ENCODE measurements at places on chromosomes 12 and 14.

DNA sequence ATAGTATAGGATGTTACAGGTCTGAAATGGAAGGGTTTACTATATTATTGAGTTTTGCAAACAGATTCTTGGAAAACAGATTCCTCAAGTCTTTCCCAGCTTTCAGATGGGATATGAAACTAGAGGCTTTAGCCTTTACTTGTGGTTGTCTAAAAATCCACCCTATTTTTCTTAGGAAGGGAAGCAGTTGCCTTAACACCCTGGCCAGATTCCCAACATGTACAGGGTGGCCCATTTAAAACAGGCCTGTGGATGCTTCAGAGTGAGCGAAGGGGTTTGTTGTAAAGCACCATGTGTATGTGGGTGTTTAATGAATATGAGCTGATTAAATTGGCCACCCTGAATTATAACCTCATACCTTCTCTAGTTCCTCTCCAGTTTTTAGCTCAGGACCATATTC lies 415.9 kb downstream of the ZFP36L1 start:
- no peak for DNase-seq

DNA sequence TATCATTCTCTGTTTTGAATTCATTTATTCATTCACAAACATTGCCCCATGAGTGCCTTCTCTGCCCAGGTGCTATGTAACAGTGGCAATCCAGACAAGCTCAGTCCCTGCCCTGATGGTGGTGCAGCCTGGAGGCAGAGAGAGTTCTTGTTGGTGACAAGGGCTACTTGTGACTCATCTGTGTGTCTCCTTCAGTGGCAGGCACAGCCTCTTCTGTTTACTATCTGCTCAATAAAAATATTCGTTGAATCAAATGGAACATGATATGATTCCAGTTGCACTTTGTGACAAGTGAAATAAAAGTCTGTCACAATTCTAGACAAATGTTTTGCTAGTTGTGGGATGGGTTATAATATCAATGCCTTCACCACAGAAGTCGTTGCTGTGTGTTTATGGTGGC lies 20.6 kb upstream of the CPM start:
- DNase-seq: no peak

DNA sequence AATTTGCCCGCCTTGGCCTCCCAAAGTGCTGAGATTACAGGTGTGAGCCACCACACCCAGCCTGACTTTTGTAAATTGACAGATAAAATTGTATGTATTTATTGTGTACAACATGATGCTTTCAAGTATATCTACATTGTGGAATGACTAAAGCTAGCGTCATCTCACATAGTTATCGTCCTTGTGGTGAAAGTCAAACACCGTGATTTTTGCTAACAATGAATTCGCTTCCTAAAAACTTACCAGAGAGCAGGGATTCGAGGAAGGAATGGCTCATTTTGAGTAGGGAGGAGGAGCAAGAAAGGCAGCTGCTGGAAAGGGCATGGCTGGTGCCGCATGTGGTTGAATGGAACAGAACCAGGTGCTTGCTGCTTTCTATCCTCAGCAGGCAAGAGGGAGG lies 85.4 kb downstream of the LGMN start:
- DNase-seq: no peak

DNA sequence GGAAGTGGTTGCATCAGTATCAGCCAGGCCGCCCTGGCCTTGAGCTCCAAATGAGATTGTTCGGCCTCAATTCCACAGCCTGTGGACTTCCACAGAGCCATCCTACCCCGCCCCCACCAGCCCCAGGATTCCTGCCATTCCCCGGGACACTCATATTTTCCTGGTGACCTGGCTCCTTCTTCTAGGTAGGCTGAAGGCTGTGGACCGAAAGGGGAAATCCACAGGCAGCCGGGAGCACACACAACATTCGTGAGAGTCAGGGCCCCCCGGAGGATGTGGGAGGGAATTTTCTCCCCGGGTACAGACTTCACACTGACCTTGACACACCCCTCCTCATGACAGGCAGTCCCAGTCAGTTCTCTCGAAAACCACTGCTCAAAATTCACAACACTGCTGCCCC lies 39.9 kb downstream of the RIN3 start:
- no peak for DNase-seq

GRCh38 chr12:10101042-10101579 lies 2.3 kb upstream of the CLEC1A start:
- DNase-seq: peak; percentile 8

DNA sequence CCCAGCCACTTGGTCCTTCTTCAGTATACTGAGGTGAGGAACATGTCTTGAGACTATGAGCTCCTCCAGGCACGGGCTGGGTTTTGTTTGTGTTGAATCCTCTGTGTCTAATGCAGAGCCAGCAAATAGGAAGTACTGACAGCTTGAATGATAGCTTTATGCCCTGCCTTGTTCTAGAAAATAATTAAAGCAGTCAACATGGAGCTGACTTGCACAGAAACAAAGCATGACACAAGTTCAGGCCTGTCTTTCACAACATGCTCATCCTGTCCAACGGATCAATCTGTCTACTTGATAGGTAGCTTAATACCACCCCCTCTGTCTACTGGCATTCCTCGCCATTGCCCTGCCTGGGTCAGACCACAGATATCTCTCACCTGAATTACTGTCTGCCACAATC lies 140.9 kb downstream of the ESRRB start:
- no peak for DNase-seq

DNA sequence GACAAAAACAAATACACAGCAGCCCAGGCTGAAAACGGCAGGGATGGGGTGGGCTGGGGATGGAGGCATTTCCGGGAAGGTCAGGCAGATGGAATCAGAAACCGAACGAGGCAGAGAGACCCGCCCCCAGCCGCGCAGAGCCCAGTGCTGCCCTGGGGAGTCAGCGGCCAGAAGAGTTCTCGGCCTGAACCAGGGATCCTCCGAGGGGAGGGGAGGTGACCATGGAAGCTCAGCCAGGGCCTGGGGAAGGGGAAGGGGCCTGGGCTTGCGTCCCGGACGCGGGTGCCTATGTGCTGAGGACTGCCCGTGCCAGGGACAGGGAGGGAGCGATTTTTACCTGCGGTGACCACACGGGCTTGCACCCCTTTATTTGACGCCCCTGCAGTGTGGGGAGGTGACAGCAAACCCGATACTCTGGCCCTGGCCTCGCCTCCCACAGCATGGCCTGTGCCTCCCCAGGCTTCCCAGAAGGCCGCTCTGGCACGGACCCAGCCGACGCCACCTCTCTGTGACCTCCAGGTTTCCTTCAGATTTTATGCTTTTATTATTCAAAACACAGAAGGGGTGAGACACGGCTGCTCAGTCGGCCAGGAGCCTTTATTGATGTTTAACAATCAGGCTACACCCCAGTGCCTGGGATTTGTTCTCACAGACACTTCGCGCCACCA lies 7.7 kb downstream of the LRCOL1 start:
- DNase-seq: no peak

GRCh38 chr14:65599375-65599774 lies 186.8 kb downstream of the FUT8 start:
- no peak for DNase-seq

- DNase-seq: peak; percentile 10
Observed at GRCh38 chr14:102779574-102780315, 2.5 kb downstream of the TRAF3 start.

GRCh38 chr14:91997492-91997891 lies 42.4 kb downstream of the TRIP11 start:
- no peak for DNase-seq

DNA sequence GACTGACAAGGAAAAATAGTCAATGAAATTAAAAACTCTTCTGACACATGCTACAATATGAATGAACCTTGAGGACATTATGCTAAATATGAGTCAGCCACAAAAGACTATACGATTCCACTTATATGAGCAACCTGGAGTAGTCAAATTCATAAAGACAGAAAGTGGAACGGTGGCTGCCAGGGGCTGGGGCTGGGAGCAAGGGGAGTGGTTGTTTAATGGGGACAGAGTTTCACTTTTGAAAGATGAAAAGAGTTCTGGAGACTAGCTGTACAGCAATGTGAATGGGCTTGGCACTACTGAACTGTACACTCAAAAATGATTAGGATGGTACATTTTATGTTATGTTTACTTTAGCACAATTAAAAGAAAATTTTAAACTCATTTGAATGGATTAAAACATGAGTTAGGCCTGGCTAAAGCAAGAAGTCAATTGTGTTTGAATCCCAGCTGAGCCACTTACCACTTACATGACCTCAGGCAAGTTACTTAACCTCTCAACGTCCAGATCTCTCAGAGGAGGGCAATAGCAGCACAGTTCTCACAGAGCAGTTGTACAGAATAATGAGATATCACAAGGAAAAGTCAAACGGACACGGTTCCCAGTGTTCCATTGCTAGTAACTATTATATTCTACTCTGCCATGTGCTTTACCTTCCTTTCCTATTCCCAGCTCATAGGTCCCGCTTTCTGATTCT lies 102.5 kb downstream of the SPTSSA start:
- no peak for DNase-seq

GRCh38 chr12:65902500-65902899 lies 78.2 kb downstream of the HMGA2 start:
- no peak for DNase-seq

DNA sequence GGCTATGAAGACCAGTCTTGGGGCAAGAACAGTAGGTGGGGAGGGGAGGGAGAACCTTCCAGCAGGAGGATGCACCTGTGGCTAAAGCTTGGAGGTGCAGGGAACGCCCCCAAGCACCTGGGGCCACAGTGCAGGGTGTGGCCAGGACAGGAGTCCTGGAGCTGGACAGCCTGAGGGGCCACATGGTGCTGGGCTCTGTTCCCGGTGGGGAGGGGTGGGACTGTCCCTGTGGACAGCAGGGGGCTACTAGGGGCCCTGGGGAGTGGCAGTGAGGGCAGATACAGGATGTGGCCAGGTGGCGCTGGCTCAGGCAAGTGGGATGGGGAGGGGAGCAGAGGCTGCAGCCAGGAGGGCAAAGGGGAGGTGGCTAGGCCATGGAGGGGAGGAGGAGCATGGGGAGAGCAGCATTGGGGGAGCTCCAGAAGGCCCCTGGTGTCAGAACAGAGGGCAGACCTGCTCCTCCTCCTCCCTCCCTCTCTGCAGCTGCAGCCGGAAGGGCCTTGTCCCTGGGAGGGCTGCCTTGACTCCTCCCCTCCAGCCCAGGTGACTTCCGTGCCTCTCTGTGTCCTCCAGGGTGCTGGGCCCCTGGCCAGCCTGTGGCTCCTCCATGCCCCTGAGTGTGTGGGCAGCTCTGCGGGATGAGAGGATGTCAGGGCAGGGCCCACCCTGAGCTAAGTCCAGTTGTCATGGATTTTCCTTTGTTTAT lies 68.4 kb upstream of the DLK1 start:
- DNase-seq: no peak

DNA sequence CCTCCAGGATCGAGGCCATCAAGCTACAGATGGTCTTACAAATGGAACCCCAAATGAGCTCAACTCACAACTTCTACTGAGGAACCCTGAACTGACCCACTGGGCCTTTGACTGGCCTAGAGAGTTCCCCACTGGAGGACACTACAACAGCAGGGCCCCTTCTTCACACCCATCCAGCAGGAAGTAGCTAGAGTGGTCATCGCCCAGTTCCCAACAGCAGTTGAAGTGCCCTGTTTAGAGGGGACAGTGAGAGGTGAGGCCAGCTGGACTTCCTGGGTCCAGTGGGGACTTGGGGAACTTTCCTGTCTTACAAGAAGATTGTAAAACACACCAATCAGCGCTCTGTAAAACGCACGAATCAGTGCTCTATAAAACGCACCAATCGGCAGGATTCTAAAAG lies 247.9 kb upstream of the BTG1 start:
- DNase-seq: no peak

- DNase-seq: no peak
Observed at GRCh38 chr14:63318835-63319234, at the start of gene GPHB5. Gene GPHB5, minus strand, starts transcription at chr14:63318935. Its CDS starts 1,086 bp downstream, at chr14:63317849.

GRCh38 chr12:57146961-57147944 lies at the start of gene LRP1-AS:
Gene LRP1-AS, minus strand, starts transcription at chr12:57147619.
- DNase-seq: no peak

- DNase-seq: no peak
Observed at GRCh38 chr14:54659365-54659764, 92.4 kb downstream of the SAMD4A start.

DNA sequence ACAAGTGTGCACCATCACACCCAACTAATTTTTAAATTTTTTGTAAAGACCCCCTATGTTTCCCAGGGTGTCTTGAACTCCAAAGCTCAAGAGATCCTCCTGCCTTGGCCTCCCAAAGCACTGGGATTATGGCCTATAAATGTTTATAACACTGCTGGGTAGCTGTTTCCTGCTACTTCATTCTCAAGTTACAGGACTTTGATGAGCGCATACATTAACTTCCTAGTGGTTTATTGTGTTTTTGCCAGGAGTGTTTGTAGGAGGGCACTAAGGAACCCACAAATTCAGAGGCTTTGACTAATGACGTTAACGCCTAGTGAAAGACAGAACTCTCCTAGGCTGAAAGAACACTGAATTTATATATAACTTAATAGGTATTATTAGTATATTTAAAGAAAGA lies 15.2 kb upstream of the NAA30 start:
- no peak for DNase-seq

GRCh38 chr14:71472356-71473340 lies 459.6 kb upstream of the RGS6 start:
- DNase-seq: no peak

DNA sequence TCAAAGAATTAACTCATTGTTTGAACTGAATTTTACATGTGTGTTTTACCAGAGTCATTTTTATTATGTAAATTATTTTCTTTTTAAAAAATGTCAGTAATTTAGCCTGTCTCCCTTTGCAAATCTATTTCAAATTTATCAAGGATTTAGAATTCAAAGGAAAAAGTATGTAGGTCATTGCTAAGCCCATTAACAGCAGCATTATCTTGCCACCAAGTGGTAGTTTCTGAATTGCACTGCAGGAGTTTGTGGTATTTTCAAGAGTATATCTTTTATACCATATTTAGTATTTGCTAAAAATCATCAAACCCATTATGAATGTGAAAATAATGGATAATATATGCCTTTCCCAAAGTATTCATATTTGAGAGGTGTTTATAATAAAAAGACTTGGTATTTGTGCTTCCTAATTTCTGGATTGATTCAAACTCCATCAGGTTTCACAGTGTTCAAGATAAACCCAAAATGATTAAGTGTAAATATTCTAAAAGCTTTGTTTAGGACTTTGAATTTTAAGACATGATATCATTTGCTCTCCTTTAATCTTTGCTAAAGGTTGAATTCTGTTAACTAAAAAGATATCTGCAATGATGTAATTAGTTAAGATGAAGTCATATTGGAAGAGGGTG lies 711.4 kb downstream of the FSCB start:
- DNase-seq: peak; percentile 2

DNA sequence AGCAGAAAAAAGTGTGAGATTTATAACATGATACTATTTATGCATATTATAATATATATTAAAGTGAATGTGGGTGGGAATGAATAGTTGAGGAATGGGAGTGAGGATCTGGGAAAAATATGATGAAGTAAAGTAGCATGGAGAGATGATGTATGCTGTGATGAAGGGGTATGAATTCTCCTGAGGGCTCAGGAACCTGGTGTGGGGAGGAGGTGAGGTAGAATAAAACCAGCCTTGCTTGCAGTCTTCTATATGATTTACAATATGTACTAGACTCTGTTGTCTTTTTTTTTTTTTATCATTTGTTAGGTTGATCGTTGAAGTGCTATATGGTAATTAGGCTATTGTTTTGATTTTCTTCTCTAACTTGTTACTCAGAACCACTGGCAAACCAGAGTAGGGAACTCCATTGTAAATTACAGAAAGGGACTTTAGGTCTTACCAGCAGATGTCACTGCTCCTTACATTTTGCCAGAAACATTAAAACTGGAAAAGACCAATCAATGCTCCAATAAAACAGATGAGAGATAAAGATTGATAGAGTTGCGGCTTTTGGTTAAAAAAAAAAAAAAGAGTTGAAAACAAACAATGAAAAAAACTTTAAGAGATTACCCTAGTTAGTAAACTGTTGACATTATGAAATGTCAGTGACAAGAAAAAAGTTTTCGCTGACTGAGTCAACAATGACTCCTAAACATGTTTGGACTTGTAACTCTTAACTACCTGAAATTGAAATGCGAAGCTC lies 39.9 kb downstream of the ATL1 start:
- DNase-seq: peak; percentile 44

Measured in fibroblast of the conjunctiva (primary cell).